ENCODE measurements at places on chromosomes 4 and X.

DNA sequence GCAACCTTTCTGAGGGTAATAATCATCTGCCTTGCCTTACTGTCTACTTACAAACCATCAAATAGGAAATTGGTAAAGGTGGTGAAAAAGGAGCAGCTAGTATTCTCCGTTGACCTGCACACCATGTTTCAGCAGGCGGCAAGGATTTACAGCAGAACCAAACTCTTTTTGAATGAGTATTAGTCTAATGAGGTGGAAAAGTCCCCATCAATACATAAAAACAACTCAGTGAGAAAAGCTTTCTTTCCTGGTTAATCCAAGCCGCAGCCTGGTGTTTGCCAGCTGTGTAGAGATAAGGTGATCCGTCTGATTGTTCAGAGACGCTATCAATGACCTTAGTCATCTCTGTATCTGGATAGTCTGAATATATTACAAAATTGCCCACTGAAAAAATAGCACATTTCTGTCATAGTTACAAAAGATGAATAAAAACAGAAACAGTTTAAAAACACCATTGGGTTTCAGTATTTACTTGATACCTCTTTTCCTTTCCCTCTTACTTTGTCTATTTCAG lies 110.4 kb upstream of the TBC1D9 start:
- DNase-seq, result no peak

GRCh38 chr4:77728420-77728819 lies 90.7 kb downstream of the CNOT6L start:
- no peak for DNase-seq

GRCh38 chrX:45447331-45447730 lies 246.7 kb upstream of the DIPK2B start:
- DNase-seq, result no peak

DNA sequence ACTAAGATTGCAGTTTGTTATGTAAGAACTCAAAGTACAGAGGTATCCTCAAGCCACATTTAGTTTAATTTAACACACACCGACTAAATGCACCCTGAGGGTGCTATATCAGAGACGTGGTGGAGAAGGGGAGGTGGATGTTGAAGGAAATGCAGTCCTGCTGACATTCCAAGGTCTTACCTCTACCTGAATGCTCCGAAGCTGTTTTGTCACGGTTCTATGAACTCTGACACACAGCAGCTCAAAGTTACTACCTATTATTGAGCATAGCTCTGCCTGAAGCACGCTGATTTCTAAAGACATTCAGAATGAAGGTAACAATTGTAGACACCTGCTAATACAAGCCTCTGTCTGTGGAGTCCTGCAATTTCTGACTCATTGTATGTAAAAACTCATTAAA lies 6.7 kb downstream of the CC2D2A start:
- no peak for DNase-seq

GRCh38 chr4:156146571-156146970 lies 192.9 kb upstream of the CTSO start:
- DNase-seq, result no peak

- DNase-seq, result no peak
Measured at GRCh38 chrX:100643212-100643611, 787 bp upstream of the SRPX2 start.

- no peak for DNase-seq
Measured at GRCh38 chr4:8599657-8600056, 7.1 kb downstream of the CPZ start.

DNA sequence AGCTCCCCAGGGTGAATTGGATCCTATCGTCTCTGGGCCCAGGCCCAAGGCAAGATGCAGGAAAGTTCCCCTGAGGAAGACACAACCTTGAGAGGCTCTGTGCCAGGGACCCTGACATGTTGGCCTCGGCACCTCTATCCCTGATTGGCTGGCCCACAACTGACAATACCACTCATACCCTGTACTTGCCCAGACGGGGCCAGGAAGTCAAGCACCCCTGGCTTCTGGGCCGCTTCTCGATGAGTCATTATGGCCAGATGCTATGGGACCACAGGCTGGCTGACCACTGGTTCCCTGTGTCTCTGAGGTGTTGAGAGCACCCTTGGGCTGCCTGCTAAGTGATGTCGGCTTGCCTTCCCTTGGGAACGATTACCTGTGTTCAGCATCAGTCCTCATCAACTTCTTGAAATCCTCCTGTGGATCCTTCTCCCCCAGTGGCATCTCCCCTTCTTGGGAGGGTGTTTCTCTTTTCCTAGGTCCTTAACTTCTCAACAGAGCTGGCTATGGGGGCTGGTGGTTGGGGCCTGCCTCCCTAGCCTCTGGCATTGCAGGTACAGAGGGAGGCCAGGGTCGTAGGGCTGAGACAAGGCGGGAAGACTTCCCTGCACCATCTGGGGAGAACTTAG lies 54.5 kb upstream of the MAMLD1 start:
- no peak for DNase-seq

GRCh38 chrX:4484266-4484665 lies 770.8 kb upstream of the PRKX start:
- DNase-seq, result no peak

DNA sequence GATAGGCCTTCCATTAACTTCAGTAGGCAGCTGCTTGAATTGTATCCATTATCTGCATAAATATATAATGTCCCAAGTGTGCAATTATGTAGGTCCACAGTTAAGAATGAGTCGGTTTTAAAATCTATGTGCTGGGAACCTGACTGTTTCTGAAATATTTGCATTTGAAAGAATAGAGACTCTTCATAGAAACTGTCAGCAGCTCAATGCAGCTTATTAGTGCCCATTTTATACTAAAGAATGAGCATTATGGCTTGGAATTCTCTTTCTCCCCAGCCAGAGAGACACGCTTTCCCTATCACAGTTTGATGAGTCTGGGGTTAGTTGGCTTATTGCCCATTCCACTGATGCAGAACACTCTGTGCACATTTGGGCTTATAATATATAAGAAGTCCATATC lies 202.0 kb upstream of the PCDH7 start:
- DNase-seq, result no peak

GRCh38 chr4:39950861-39951481 lies 26.7 kb downstream of the PDS5A start:
- no peak for DNase-seq

DNA sequence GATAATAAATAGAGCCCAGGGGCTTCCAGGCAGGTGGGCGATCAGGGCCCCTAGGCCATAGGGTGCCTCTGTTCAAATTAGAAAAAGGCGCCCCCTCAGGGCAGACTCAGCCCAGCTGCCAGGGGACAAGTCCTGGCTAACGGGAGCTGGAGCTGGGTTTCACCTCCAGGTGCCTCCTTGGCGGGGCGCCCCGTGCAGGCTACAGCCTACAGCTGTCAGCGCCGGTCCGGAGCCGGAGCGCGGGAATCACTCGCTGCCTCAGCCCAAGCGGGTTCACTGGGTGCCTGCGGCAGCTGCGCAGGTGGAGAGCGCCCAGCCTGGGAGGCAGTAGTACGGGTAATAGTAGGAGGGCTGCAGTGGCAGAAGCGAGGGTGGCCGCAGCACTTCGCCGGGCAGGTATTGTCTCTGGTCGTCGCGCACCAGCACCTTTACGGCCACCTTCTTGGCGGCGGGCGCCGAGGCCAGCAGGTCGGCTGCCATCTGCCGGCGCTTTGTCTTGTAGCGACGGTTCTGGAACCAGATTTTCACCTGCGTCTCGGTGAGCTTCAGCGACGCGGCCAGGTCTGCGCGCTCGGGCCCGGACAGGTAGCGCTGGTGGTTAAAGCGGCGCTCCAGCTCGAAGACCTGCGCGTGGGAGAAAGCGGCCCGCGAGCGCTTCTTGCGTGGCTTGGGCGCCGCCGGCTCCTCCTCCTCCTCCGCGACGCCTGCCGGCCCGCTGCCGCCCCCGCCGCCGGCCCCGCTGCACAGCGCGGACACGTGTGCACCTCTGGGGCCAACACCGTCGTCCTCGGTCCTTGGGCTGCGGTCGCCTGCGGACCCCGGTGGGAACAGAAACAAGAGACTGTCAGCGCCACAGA lies 2.4 kb downstream of the NKX3-2 start:
- no peak for DNase-seq

DNA sequence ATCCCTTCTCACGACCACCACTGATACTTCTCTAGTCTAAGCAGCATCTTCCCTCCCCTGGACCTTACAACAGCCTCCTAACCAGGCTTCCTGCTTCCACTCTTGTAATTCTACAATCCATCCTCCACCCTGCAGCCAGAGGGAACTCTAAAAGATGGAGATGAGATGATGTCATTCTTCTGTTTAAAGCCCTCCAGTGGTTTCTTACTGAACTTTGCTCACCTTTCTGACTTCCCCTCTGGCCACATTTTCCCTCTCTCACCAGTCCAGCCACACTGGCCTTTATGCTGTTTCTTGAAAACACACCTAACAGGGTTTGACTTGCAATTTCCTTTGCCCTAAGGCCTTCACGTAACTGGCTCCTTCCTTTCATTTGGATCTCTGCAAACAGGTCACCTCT lies 191.4 kb upstream of the NHS start:
- DNase-seq, result no peak

DNA sequence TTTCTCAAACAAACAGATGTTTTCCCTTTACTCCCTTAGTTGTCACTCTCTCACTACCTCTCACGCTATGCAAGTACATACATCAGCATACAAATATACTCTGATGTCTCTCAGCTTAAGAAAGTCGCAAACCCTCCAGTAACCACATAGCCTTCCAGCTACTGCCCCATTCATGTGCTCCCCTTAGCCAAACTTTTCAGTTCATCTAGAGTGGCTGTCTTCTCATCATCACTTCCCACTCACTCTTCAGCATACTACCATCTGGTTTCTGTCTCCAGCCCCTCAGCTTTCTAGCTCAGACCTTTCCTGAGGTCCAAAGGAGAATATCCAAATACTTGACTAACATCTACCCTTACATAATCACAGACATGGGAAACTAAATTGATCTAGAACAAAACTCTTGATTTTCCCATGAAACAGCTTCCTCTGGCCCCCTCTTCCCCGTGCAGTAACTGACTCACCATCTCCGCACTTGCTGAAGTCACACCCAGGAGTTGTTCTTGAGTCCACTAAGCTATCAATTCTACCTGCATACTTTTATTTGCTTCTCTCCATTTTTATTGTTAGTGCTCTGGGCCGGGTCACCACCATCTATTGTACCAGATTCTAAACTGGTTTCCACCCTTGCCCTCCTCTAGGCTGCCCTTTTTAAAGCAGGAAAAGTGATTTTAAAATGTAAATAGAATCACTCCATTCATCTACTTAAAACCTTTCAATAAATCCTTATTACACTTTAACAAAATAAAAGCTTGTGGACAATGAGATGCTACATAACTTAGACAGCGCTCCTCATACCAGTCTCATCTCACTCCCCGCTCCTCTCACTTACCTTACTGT lies 57.2 kb downstream of the CASP6 start:
- no peak for DNase-seq

GRCh38 chr4:187090401-187090800 lies 366.7 kb upstream of the FAT1 start:
- no peak for DNase-seq

GRCh38 chrX:8048466-8048865 lies 121.3 kb upstream of the PNPLA4 start:
- DNase-seq, result no peak

- DNase-seq, result no peak
Measured at GRCh38 chr4:116520886-116521285, 564.5 kb downstream of the TRAM1L1 start.

DNA sequence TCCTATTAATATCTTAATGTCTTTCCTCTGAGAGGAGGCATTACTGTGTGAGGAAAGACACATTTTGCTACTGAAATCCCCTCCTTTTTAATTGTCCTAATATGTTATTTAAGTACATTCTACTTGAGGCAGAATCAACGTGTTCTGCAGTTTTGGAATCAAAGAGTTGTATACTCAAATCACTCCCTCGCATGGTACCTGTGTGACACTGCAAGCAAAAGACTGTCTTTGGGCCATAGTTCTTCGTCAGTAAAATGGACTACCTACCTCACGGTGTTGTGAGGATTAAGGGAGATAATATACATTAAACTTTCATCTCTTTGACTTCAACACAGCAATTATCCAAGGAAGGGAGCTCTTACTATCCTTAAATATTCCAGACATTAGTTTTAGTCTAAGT lies 61.5 kb downstream of the TIGD2 start:
- DNase-seq, result no peak

DNA sequence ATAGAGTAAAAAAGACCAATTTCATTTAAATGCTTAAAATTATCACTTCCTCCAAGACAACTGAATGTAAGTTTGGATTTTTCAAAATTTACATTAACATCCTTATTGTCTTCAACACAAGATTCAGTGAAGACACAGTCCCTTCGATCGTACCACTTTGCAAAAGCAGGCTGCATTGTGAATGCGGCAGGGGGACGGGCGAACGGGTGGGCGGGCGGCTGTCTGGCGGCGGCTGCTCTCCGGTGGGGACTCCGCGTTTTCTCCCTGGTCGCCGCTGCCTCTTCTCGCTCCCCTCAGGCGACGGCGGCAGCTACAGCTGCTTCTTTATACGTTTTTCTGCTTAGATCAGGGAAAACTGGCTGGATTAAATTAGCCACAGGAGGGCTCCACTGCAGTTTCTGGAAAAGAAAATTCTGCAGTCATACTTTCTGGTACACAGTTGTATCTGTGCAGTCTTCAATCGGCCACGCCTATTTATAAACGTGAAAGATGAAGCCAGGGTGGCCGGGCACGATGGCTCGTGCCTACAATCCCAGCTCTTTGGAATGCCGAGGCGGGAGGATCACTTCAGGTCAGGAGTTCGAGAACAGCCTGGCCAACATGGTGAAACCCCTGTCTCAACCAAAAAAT lies 33.9 kb upstream of the HPF1 start:
- DNase-seq, result peak; percentile 3

GRCh38 chr4:37970702-37971101 lies 10.5 kb downstream of the PTTG2 start:
- no peak for DNase-seq

DNA sequence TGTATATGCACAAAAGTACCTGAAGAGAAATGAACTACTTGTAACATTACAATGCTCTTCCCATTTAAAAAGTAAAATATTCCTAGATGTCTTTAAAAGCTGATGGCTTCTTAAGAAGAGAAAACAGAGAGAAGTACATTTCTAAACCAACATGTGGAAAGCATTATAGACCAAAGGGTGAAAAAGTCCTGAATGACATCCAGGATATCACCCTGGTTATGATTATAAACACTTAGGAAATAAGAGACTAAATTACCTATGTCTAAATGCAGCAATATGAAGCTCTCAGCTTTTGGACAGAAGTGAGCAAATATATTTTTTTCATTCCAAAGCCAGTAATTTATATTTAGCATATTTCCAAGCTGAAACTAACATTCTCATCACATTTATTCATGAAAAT lies 21.7 kb upstream of the EGFL6 start:
- DNase-seq, result no peak

Measured in NCI-H2107 (cell line).